ENCODE measurements at places on chromosomes 5 and 9.

DNA sequence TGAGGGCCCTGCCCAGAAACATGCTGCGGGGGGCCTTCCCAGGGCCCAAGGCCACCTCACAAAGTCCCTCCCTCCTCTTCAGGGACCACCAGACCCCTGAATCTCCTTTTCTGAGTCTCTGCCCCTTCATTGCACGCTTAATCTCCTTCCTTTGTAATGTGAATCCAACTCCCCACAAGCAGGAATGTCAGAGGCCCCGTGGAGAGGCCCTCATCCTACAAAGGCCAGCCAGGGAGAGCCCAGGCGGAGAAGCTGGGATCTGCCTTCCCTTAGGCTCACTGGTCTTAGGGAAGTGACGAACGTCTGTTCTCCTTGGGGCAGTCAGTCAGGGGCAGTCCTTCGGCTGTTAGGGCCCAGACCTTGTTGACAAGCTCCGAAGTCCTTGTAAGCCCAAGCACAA is 2.3 kb downstream of the SMIM33 start:
- DNase-seq, result no peak

DNA sequence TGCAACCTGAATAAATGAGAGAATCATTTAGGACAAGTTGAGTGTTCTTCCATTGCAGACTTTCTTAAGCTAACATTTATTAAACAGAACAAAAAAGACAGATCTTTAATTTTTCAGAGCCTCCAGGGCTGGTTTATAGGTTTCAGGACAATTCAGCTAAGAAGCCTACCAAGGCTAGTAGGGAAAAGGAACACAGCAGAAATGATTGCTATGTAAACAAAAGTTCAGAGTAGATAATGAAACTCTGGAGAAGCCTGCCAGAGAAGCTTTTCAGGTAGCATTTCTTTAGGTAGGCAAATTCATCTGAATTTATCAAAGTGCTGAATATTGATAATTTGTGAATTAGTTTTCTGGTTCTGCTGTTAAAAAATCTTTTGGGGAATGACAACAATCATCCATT is 264.2 kb downstream of the DEPDC1B start:
- DNase-seq, result no peak

DNA sequence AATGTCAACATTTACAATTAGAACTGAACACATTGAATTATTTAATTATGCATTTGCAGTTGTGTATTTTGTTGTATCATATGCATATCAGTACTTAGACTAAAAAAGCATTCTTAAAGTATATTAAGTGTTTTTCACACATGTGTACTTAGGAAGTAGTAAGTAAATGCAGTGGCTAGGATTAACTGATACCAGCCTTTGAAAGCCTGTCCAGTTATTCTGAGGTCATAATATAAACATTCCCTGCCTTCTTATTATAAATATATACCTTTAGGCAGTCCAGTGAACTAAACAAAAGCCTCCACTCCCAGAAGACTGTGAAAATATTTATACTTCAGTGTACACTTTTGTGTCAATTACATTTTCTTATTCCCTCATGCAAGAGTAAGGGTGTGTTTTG is 83.8 kb downstream of the TLE4 start:
- DNase-seq, result no peak

DNA sequence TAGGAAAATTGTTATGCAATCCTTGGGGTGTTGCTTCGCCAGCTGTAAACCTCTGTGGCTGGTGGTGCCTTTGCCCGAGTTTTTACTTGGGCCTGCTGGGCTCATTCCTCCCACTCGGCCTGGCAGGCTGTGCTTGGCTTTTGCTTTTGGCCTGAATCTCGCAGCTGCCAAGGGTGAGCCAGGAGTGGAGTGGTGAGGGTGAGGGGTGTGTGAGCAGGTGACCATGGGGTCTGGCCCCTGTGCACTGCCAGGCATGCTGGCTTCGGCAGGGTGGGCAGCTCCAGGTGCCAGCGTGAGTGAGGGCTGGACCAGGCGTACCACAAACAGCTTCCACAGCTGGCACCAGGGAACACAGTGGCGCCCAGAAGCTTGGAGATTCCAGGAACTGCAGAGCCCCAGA is 12.6 kb upstream of the DHFR start:
- DNase-seq, result no peak

DNA sequence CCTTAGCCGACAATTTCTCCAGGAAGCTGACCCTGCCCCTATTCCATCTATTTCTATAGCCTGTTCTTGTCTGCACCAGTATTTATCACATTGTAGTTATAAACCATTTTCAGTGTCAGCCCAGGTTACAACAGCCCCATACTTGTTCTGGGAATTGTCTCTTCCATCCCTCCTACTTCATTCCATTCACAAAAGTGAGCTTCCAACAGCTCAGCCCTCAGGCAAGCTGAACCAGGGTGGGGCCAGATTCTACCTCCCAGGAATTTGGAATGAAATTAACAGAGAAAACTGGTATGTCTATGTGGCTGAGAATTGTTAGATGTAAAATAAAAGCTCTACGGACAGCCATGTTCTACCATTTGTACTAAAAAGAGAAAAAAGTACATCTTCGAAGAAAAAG is 36.1 kb downstream of the STRBP start:
- no peak for DNase-seq

DNA sequence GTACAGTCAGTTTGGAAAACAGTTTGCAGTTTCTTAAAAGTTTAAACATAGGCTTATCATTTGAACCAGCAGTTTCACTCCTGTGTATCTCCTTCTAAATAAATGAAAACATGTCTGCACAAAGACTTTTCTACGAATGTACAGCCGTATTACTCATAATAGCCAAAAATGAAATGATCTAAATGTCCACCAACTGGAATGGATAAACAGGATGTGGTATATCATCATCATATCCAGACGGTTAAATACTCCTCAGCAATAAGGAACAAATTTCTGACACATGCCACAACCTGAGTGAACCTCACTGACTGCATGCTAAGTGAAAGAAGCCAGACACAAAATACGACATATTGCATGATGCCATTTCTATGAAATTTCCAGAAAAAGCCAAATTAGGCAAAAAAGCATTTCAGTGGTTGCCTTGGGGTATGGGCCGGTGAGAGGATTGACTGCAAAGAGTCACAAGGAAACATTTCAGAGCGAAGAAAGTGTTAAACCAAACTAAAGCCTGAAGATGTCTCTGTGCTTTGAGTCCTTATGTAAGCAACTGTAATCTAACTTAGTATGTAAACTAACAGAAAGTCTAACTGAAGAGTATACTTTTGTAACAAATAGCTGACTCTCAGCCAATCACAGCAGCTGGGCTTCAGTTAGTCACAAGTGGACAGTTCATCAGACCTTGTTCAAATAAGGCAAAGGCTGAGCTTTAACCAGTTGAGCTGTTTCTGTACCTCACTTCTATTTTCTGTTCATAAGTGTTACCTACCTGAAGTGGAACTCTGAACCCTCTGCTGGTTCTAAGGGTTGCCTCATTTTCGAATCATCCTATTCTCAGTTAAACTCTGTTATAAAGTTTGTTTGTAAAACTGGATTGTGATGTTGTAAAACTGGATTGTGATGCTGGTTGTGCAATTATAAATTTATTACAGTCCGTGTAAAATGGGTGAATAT is 65.2 kb downstream of the TRIO start:
- no peak for DNase-seq

DNA sequence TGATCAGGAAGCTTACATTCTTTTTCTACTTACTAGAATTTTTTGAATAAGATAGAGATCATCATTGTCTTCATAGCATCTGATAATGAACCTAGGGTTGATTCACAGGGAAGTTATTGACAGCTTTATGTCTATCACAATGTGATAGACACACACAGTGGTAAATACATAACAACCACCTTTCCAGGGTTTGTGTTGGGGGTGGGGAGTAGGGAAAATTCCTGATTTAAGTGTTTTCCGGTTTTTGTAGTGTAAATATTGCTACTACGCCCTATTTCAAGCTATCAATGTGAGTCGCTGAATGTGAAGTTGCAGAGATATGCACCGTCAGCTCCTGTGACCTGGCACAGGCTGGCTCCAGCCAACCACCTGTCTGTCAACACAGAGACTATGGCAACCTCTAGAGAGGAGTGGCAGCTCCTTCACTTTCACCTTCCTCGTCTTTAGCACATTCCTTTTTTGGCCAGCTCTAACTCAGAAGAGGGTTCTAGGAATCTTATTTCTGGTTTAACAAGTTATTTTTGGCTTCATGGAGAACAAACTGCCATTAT is 224.9 kb downstream of the MAT2B start:
- DNase-seq, result no peak

DNA sequence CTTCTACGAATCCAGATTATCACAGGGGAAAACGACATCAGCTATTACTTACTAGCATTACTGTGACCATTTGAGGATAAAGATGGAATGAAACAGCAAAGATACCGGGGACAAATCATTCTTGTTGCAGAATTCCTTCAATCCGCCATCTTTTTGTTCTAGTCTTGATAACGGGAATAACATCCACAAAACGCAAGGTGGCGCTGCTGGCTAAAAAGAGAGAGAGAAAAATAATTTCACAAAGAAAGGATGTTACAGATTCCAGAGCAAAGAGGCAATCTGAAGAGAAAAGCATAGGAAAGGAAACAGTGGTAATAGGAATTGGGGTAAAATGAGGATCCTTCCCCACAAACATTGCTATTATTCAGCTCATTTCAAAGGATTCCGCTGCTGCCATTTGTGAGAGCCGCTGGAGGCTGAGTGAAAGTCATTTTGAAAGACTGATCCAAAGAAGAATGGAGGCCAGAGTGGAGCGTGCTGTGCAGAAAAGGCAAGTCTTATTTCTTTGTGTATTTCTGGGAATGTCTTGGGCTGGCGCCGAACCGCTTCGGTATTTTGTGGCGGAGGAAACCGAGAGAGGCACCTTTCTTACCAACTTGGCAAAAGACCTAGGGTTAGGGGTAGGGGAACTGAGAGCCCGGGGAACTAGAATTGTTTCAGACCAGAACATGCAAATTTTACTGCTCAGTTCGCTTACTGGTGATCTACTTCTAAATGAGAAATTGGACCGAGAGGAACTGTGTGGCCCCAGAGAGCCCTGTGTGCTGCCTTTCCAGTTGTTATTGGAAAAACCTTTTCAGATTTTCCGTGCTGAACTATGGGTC is at the start of gene PCDHB7:
TSS of gene PCDHB7 (plus strand) at position 264 of the 824 bp plus-strand sequence. CDS start at position 456, 192 bp downstream.
- no peak for DNase-seq

DNA sequence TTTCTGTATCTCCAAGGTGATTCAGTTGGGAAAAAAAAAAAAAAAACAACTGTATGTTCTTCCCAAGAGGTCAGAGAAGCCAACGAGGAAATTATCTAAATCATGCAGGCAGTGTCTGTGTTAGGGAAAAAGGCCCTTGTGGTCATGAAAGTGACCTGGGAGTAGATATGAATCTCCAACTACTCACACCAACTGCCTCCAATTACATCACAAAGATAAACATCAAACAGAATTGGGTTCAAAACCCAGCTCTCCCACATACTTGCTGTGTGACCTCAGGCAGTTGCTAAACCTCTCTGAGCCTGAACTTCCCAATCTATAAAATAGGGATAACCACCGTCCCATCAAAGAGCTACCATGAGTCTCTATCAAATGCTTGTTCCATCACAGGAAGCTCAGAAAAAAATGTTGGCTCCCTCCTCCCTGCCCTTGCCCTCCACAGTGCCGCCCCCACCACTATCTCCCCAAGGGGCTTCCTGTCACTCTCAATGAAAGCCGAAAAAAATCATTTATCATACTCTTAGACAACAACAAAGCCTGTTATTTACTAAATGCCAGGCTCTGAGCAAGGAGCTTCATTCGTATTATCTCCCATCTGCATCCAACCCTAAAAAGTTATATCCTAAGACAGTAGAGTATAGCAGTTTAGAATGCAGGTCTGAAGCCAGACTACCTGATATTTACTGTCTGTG is 42.9 kb downstream of the CDK5RAP2 start:
- no peak for DNase-seq

DNA sequence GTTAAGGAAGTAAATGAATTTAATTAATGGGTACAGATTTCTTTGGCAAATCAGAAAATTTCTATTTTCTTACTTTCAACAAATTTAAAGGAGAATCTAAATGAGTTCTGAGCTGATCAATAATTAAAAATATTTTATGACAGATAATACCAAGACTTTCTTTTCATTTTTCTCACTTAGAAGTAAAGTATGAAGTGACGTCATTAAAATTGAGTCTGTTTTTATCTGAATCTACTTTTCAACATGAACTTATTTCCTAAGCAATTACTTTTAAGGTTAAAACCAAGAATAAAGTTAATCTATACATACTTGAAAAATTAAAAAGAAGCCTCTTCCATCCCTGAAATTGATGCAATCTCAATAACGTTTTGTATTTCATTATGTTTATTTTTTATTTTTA is 552.8 kb upstream of the ST8SIA4 start:
- DNase-seq, result no peak

DNA sequence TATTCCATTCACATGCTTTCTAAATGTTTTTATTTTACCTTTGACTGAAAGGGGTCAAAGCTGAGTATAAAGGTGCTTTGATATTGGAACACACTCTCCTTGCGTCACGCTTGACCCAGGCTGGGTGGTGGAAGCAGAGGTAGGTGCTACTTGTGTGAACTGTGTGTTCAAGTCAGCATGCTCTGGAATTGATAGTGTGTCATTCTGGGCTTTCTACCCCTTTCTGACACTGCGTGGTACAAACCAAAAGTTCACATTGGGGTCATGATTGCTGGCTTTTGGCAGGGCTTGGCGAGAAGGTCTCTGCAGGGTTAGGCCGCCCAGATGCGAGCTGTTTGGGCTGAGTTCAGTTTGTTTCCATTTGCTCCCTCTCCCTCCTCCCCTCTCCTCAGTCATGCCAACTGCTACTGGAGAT is 131.8 kb downstream of the ADAMTSL1 start:
- no peak for DNase-seq

GRCh38 chr5:104628911-104629310 is 1066.3 kb upstream of the NUDT12 start:
- DNase-seq, result no peak

DNA sequence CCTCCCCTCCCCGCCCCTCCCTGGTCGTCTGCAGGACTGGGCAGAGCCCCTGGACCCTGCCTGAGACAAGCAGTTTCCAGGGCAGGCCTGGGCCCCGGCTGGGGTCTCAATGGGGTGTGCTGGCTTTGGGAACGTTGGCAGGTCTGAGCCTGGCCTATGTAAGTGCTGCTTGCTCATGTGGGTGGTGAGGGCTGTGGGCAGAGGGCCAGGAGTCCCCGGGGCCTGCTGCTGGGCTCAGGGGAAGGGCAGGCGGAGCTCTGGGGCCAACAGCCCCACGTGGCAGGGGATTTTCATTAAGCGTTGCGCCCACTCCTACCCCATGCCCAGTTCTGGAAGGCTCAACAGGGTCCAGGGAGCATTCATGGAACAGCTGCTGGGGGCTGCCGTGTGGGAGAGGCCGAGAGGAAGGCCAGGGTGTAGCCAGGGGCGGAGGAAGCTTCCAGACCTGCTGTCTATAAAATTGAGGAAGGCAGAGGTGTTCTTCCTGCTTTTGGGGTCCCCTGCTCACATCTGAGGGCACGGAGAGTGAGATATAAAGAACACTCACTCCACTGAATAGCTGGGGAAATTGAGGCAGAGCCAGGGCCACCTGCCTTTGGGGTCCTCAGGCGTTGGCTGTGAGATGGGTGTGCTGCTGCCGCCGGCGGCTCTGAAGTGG is 32.5 kb downstream of the RXRA start:
- DNase-seq, result no peak

- no peak for DNase-seq
Measured at GRCh38 chr5:91418158-91418557, 35.0 kb upstream of the ARRDC3 start.
